ENCODE measurements at places on chromosomes 11 and 22. TPM values are rescaled to one million over a fixed set of nuclear protein-coding genes. Genes with fewer than 3 reads are reported as not detected.

The FUT4 gene
- total RNA-seq: 2.5 TPM

The ANO9 gene
- 1.3 TPM for total RNA-seq

The NPTXR gene
- 8.7 TPM for total RNA-seq

The TREH gene
- total RNA-seq: not detected

The TMEM25 gene
- 0.38 TPM for total RNA-seq

The APOC3 gene
- not detected for total RNA-seq

The CFAP300 gene
- 5.4 TPM for total RNA-seq

The CBX6 gene
- 26.8 TPM for total RNA-seq

The HINFP gene
- total RNA-seq: 9.4 TPM

The KCNK4 gene
- total RNA-seq: not detected

The DEFB131B gene
- total RNA-seq: not detected

The P2RX3 gene
- total RNA-seq: 0.29 TPM

The MRGPRE gene
- not detected for total RNA-seq

The LRRC56 gene
- total RNA-seq: 0.54 TPM

The BIRC3 gene
- total RNA-seq: 48.9 TPM

The NLRP14 gene
- not detected for total RNA-seq

The RELT gene
- 9.0 TPM for total RNA-seq

The ANO1 gene
- total RNA-seq: 2.1 TPM

The ZBTB16 gene
- total RNA-seq: 1.1 TPM

The ROM1 gene
- total RNA-seq: 4.1 TPM

The SBF1 gene
- 25.8 TPM for total RNA-seq

The TRIM6 gene
- total RNA-seq: 9.9 TPM

The APOA1 gene
- 0.40 TPM for total RNA-seq

The LDHAL6A gene
- total RNA-seq: not detected

The TEX54 gene
- not detected for total RNA-seq

The KRTAP5-9 gene
- total RNA-seq: not detected

The PANX3 gene
- total RNA-seq: not detected

The CARS1 gene
- 60.2 TPM for total RNA-seq

The SLC22A6 gene
- total RNA-seq: not detected

The OR5AL1 gene
- total RNA-seq: not detected

The DDI1 gene
- not detected for total RNA-seq

The SCGB1D2 gene
- 0.48 TPM for total RNA-seq

The GLB1L3 gene
- not detected for total RNA-seq

The CCDC87 gene
- 0.61 TPM for total RNA-seq

The KREMEN1 gene
- 4.5 TPM for total RNA-seq

The APOBEC3C gene
- total RNA-seq: 27.5 TPM

The GRM5 gene
- not detected for total RNA-seq

The ZNF74 gene
- 5.8 TPM for total RNA-seq

The TRIM29 gene
- total RNA-seq: 19.4 TPM

The BAIAP2L2 gene
- 7.4 TPM for total RNA-seq

The PIH1D2 gene
- 1.1 TPM for total RNA-seq

The CLDN5 gene
- not detected for total RNA-seq

The FOLH1 gene
- not detected for total RNA-seq

The IGLL1 gene
- not detected for total RNA-seq

The CD3D gene
- not detected for total RNA-seq

The CRYBB2 gene
- total RNA-seq: not detected

The STK33 gene
- 4.2 TPM for total RNA-seq

The PKP3 gene
- 41.0 TPM for total RNA-seq

The RFPL3 gene
- total RNA-seq: not detected

The TUB gene
- total RNA-seq: 6.4 TPM

The NTM gene
- total RNA-seq: not detected

The MYOD1 gene
- not detected for total RNA-seq

The SLC25A18 gene
- 0.45 TPM for total RNA-seq

Data from A549 treated with Mapracorat at 1 μM for 4 hours (cell line).